ENCODE measurements at places on chromosomes 2 and 18.
A peak's percentile ranks its signal among the peaks of the same experiment; 100 is the strongest.

DNA sequence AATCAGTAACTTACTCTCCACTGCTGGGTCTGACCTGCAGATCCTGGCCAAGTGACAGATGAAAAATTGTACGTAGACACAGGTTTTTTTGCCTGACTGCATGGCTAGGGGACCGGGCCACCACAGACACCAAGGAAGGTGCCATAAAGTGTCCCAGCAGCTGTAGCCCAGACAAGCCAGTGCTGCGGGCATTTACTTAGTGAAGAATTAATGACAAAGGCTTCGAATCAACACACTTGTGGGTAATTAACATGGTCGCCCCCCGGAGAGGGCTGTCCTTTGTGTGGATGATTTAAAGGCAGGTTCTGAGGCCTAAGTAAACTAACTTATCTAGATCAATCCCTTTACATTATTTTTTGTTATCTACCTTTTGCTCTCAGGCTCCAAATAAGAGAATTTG is 1709.1 kb upstream of the LRRTM1 start:
- no peak for DNase-seq

DNA sequence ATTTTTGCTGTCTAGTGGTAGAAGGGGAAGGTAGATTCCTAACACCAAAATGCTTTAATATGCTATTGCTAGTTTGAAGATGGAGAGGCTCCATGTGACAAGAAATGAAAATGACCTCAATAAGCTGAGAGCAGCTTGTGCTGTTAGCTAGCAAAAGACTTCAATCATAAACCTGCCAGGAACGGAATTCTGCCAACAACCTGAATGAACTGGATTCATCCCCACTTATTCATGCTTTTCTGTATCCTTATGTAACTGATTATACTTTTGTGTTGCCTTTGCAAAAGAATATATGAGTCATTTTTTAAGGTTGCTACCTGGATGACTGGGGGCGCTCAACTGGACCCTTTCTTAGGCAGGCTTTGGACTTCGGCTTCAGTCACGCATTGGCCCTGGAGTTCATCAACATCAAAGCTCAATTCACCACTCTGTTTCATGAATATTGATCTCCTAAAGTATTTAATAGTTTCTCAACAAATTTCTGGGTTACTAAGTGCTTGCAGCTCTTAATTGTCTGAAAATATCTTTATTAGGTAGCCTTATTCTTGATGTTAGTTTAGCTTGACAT is 97.5 kb upstream of the KCNJ3 start:
- DNase-seq: no peak

- DNase-seq: no peak
These were observed 76.9 kb upstream of the DAPL1 start for GRCh38 chr2:158718196-158718585.

GRCh38 chr2:222424729-222425671 is 657 bp downstream of the SGPP2 start:
- no peak for DNase-seq

GRCh38 chr2:181882246-181883020 is 9.1 kb upstream of the ITPRID2 start:
- DNase-seq: no peak

- DNase-seq: no peak
These were observed 111.6 kb downstream of the ZNF521 start for GRCh38 chr18:25240420-25240770.

DNA sequence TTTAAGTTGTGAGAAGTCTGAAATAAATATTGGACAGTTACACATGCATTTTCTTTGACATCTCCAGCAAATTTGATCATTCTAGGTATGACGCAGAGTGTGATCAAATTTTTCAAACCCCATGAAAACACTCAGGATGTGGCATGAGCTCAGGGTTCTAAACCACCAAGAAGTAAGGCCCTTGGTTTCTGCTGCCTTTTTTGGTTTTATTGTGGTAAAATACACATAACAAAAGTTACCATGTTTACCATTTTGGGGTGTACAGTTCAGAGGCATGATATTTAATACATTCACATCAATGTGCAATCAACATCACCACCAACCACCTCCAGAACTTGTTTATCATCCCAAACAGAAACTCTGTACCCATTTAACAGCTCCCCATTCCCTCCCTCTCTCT is 64.3 kb upstream of the TTN start:
- DNase-seq: no peak

GRCh38 chr2:127096280-127096679 is 10.7 kb downstream of the BIN1 start:
- no peak for DNase-seq

DNA sequence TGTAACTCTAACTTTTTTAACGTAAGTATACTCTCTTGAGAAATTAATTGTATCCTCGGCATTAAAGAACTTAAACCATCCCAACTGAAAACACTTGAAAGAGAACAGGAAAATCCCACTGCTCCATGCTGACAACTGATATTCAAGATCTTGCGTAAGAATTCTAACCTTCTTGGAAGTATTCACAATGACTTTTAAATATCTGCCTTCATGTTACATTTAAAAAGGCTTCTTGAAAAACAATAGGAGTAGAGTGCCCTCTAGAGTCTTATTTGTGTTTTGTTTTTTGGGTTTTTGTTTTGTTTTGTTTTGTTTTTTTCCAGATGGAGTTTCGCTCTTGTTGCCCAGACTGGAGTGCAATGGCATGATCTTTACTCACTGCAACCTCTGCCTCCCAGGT is 65.4 kb upstream of the DNAJC10 start:
- peak; percentile 85 for DNase-seq

- no peak for DNase-seq
These were observed 84.7 kb downstream of the LYPD6 start for GRCh38 chr2:149415086-149415485.

DNA sequence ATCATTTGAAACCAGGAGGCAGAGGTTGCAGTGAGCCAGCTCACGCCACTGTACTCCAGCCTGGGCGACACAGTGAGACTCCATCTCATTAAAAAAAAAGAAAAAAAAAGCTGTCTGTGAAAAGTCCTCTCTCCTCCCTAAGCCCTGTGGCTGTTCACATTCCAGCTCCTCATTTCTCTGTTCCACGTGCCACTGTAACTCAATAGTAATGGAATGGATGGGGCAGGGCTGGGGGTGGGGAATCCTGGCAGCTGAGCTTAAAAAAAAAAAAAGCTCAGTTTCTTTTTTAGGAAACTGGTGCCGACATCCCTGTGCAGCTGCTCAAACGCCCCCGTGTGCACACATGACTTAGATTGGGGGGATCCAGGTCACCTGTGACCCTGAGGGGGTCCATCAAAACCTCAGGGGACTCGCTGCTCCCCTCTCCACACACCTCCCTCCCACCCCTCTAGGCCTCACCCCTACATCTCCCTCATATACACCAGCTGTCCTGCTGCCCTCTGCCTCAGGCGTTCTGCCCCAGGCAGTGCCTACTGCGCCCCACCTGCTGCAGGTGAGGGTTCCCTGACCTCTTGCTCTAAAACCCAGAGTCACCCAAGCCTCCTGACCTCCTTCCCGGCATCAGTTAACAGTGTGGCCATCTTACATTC is 255.4 kb downstream of the AGAP1 start:
- DNase-seq: no peak

DNA sequence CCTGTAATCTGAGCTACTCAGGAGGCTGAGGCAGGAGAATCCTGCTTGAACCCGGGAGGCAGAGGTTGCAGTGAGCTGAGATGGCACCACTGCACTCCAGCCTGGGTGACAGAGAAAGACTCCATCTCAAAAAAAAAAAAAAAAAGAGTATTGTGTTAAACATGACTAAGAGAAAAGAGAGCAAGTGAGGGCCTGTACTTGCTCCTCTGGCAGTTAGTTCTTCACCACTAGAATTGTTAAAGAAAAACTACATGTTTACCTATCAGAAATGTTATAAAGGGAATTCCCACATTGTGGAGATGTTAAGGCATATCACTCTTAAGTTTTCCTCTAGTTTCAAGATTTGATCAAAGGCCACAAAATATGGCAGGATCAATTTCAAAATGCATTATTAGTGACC is 75.4 kb upstream of the LRATD1 start:
- DNase-seq: no peak

- peak; percentile 51 for DNase-seq
These were observed 15.5 kb downstream of the REG3G start for GRCh38 chr2:79041032-79041448.

- no peak for DNase-seq
These were observed 429 bp downstream of the C2orf76 start for GRCh38 chr2:119366161-119366648.

DNA sequence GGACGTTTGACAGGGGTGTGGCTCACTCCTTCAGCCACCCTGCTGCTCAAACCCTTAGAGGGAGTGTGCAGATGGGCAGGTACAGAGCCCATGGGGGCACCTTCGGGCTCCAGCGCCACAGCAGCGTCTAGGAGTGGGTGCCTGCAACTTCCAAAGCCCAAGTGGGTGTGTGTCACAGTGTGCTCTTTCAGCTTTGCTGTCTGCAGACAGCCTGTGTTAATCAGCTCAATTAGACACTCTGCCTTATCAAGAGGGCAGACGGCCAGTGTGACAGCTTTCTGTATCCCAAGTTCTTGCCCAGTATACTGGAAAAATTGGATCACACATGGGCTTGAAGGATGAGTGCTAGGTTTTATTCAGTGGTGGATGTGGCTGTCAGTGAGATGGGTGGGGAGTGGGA is 96.7 kb downstream of the AP1S3 start:
- DNase-seq: no peak

DNA sequence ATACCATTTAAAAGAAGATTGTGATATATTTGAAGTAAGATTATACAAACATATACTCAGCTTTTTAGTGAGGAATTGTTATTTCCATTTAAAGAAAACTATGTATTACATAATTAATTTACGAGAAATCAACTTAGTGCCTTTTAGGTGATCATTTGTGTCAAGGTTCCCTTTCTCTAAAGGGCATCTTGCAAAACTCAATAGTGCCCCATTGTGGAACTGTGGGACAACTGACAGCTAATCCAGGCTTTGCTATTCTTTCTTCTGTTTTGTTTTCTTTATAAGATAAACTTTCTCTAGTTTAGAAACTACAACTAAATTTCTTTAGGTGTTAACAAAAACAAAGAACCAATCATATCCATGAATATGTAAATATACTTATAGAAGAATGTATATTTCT is 24.3 kb upstream of the VIT start:
- DNase-seq: peak; percentile 64

- DNase-seq: no peak
These were observed 5.9 kb downstream of the CSRNP3 start for GRCh38 chr2:165475277-165476004.

DNA sequence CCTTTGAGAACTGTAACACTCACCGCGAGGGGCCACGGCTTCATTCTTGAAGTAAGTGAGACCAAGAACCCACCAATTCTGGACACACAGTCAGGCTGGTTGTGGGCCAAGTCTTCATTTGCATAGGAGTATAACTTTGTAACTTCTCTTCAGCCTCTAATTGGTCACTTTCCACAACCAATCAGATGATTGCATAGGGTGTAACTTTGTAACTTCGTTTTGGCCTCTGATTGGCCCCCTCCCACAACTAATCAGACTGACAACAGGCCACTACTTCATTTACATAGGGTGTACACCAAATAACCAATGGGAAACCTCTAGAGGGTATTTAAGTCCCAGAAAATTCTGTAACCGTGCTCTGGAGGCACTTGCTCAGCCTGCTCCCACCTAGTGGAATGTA is 77.5 kb upstream of the TCF4 start:
- DNase-seq: no peak

DNA sequence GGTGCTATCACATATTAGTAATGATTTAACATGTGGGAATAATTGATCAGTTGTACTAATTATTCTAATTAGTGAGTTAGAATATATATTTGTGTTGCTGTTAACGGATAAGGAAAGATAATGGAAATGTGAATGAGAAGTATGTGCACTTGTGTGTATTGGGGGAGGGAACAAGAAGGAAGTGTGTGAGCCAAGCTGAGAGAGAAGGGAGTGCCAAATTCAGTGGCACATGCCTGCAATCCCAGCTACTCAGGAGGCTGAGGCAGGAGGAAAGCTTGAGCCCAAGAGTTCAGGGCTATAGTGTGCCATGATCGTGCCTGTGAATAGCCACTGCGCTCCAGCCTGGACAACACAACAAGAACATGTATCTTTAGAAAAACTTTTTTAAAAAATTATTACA is 9.3 kb downstream of the BARD1 start:
- no peak for DNase-seq

DNA sequence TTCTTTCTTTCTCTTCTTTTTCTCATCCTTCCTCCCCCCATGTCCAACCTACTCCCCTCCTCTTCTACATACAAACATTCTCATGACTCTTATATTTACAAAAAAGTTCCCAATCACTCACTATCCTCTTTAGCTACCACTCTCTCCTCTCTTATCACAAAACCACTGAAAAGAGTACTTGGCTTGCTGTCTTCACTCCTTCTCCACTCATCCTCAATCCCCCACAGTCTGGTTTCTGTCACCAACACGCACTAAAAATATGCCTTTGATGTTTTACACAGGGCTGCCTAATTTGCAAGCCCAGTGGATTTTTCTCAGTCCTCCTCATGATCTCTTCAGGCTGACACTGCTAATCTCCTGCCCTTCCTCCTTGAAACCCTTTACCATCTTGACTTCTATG is 159.5 kb downstream of the TNS1 start:
- DNase-seq: no peak

DNA sequence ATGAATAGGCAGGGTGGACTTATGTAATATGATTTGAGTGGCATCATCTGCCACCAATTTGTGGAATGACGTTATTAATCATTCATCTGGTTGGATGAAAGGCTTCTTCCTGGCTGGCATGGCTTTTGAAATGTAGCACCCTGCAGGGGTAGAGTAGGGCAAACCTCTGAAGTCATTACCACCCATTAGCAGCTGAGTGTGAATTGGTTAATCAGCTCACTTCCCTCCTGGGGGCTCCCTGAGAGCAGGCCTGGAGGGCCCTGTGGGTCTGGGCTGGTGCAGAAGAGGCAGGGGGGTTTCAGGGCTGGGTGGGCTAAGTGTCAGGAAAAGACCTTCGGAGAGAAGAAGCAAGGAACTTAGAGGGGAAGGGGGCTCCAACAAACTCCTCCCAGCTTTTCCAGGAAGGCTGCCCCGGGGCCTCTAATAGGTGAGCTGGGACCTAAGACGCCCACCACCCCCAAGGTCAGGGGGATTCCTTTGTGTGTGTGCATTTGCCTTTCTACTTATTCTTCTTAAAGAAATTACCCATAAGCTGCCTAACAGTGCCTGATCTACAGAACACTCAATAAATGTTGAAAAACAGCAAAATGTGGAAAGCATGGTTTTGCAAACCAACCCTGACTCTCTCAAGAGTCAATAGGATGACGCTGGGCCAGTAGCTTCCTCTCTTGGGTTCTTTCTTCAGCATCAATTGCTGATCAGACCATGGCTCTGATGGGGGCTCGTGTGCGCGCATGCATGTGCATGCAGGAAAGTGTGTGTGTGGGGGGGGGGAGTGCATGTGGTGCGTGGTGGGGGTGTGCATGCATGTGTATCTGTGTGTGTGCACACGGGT is 49.7 kb upstream of the ZNF516 start:
- DNase-seq: peak; percentile 84

- DNase-seq: no peak
These were observed 154.9 kb downstream of the ATAD2B start for GRCh38 chr2:23772056-23772455.

GRCh38 chr2:21643180-21643579 is 519.4 kb downstream of the TDRD15 start:
- DNase-seq: no peak
